ENCODE measurements at places on chromosomes 4 and X.

- DNase-seq = no peak
These were observed 95.1 kb upstream of the LIMCH1 start for GRCh38 chr4:41442810-41443209.

GRCh38 chr4:163666332-163666873, 171.9 kb downstream of the TMA16 start:
- no peak for DNase-seq

GRCh38 chrX:106933538-106933961, 13.3 kb downstream of the CLDN2 start:
- no peak for DNase-seq

DNA sequence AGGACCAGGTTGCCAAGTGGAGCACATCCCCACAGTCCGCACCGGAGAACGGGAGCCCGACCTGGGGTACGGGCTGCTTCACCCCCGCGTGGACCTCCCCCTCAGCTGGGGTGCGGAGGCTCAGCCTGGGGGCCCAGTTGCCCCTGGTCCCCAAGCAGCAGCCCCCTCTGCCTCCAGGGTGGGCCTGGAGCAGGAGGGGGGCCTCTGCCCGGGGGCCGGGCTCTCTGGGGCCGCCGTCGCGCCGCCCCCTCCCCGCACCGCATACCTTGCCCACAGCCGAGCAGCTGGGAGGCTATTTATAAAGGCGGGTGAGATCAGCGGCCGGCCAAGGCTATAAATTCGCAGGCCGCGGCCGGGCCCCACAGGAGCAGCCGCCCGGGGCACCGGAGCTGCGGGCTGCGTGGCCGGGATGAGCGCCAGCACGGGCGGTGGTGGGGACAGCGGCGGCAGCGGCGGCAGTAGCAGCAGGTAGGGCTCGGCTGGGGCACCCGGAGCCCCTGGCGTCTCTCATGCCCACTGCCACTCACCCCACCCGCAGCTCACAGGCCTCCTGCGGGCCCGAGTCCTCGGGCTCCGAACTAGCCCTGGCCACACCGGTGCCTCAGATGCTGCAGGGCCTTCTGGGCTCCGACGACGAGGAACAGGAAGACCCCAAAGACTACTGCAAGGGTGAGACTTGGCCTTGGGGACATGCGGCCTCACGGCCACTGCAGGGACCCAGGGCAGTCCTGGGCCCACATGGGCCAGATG, at the start of gene SRPK3:
Gene SRPK3, plus strand, starts transcription at position 364 of the 750 bp plus-strand sequence. Its CDS starts 46 bp downstream, at position 410.
- DNase-seq = no peak

DNA sequence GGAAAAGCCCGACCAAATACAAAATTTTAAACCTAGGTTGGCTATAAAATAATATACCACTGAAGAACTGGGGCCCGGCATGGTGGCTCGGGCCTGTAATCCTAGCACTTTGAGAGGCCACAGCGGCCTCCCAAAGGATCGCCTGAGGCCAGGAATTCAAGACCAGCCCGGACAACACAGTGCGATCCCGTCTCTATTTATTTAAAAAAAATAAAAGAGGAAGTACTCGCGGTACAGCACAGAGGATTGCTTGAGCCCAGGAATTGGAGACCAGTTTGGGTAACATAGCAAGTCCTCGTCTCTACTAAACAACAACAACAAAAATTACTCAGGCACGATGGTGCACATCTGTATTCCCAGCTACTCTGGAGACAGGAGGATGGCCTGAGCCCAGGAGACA, 44.8 kb upstream of the CDKN2AIP start:
- DNase-seq = no peak

DNA sequence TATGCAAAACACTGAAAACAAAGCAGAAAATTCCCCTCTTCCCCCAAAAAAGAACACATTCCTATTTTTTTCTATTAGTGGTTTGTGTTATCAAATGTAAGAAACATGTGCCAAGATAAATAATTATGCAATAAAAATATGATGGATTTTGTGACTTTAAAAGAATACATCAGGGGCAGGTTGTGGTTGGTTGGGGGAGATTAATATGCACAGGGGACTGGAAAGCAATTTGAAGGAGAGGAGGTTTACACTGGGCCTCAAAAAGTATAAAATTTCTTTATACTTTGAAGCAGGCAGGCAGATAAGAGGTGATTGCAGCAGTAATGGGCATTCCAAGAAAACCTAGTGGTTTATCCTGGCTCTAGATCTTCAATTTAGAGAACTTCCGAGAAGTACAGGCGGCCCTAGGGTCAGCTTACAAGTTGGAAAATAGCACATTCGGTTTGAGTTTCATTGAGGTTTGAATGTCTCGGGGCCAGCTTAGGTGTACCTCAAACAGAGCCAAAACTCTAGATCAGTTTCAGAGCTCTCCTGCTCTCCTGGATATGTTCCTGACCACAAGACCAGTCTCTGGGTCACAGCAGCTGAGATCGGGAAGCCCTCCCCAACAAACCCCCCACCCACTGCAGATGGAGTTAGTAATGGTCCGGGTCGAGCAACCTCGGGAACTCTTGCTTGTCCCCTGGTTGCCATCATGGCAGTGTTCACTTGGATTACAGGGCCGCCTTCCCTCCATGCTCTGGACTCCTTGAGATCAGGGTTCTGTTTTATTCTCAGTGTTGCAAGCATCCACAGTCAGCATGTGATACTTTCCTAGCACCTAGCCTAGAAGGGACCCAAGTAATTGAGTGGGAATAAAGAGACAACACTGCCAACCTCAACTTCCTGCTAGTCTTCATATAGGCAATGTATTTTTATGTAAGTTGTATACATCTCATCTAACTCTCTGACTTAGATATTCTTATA, 112.1 kb upstream of the DDIT4L start:
- DNase-seq = no peak

DNA sequence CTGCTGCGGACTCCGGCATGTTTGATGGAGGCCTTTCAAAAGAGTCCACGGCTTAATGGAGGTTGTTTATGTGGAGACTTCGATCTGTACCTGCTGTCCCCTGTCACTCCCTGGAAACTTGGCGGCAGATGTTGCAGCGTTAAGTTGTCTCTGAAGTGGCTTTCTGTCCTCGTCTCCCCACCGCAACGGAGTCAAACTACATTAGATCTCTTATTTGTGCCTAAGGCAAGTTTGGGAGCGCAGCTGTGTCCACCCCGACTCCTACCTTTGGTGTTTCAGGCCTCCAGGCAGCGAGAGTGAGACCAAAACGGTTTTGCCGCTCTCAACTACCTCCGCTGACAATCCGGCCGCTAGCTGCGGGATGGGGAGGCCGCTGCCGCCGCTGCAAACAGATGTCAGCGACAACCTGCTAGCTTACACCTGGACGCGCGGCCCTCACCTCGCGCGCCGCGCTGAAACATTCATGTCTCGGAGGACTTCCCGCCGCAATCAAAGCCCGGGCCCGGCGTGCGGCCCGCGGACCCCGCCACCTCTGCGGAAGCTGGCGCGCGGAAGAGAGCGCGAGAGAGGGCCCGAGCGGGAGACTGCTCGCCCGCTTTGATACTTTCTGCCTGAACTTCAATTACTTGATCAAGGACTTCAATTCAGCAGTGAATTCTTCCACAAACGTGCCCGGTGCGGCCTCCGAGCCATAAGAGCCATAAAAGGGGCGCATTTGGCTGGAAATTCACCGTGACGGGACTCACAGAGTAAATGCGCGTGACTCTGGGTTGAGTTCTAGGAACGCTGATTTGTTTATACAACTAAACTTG, 108.4 kb downstream of the ANTXR2 start:
- DNase-seq = no peak

DNA sequence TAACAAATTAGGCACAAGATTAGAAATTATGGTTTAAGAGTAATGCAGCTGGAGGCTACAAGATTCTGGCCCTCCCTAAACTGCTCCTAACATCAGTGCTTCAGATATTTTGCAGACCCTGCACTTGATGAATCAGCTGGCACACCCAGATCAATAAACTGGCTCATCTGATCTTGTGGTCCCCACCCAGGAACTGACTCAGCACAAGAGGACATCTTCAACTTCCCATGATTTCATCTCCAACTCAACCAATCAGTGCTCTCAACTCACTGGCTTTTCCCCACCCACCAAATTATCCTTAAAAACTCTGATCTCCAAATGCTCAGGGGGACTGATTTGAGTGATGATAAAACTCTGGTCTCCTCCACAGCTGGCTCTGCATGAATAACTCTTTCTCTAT, 21.7 kb upstream of the TMEM33 start:
- no peak for DNase-seq

DNA sequence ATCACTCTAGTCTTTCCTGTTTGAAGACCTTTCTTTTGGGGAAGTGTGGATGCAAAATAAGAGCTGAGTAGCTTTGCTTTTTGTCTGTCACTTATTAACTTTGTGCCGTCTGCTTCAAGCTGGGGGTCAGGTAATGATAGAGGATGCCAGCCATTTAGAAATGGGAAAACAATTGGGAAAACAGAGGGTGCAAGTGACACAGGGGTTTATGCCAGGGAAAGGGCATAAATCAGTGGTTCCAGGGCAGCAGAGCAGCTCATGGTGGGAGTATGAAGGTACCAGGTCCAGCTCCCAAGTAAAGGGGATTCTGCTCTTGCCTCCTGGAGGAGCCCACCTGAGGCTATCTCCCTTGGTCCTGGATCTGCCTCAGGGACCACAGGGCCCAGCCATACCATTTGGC, 91.9 kb upstream of the GPR50 start:
- DNase-seq = no peak

- no peak for DNase-seq
These were observed 2137.8 kb upstream of the TENM3 start for GRCh38 chr4:180105362-180105761.

GRCh38 chr4:6423575-6423974, 48.8 kb downstream of the PPP2R2C start:
- no peak for DNase-seq

DNA sequence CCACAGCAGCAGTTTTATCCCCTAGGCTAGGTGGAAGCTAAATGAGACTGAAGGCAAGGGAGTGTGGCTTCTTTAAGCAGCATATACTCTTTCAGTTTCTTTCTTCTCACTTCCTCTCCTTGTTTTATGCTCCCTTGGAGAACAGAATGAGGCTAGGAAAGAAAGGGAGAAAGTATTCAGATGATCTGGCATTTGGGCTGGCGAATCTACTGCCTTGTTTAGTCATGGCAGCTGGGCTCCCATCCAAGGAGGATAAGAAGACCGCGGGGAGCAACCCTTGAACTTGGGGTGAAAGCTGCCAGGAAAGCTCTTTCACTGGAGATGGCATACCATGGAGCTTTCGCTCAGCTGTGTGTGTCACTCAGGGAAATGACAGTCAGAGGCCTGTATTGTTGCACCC, 72.1 kb downstream of the ARHGEF38 start:
- DNase-seq = no peak

- no peak for DNase-seq
These were observed 149.0 kb downstream of the CXXC4 start for GRCh38 chr4:104345598-104346242.

GRCh38 chr4:142285222-142285583, 560.9 kb downstream of the INPP4B start:
- no peak for DNase-seq

DNA sequence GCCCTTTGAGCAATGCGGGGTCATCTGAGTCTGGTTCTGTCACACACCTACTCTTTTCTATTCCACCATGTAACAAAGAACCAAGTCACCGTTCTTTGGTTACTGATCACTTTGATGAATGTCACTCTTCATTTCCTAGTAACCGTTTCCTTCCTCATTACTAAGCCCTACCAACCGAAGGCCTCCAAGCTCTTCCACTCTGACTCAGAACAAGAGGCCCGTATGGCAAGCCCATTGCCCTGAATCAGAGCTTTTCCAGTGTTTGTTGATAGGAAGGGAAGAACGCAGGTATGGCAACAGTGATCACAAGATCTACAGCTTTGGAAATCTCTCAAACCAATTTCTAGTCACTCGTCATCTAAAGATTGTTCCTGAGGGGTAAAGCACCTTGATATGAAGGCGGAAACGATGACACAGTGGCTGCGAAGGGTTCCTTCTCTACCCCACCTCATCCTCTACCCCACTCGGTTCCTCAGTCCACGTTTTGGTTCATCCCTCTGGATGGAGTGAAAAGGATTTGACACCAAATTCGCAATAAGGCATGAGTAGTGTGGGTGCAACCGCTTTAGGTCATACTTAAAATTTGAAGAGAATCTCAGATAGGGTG, 28.0 kb upstream of the CD40LG start:
- DNase-seq = peak; percentile 77

GRCh38 chr4:167233685-167234315, 494 bp downstream of the SPOCK3 start:
- DNase-seq = no peak

DNA sequence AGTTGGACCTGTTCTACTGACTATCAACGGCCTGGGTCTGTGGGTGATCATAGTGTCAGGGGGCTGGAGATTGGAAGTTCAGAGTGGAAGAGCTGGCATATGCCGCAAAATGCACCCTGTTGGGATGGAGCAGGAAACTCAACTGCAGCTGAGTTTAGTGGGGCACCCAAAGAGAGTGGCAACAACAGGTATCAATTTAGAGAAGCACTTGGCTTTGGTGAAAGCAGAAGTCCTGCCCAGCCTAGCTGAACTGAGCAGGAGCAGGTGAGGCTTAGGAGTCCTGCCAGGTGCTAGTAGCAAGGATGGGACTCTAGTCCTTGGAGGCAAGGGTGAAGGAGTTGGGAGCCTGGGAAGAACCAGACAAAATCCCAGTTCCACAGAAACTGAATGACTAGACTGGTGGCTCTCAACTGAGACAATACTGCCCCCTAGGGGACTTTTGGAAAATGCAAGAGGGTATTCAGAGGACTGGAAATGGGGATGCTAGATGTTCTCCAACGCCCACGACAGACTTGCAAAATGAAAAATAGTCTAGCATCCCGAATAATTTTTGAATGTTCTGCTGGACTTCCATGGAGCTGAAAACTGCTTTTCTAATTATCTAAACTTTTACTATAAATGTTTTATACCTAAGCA, 49.4 kb downstream of the RTL9 start:
- DNase-seq = peak; percentile 31

GRCh38 chrX:34764852-34765361, 107.8 kb upstream of the TMEM47 start:
- DNase-seq = no peak

DNA sequence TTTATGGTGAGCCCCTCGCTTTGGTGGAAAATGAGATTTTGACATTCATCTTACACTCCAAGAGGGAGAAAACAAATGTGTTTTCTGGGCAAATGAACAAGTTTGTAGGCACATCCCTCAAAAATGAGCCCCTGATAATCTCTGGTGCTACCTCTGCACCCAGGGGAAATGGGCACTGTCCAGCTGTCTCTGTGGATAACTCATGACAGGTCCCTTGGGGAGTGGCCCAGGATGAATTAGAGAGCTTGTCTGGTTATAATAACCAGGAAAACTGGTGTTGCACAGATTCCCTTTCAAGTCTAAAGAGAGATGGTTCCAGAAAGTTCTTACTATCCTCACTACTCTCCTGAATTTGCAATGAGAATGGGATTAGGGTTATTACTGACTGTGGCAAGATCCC, 7.5 kb downstream of the RASL11B start:
- DNase-seq = no peak

- no peak for DNase-seq
These were observed 290.5 kb downstream of the BMPR1B start for GRCh38 chr4:95048296-95048695.

DNA sequence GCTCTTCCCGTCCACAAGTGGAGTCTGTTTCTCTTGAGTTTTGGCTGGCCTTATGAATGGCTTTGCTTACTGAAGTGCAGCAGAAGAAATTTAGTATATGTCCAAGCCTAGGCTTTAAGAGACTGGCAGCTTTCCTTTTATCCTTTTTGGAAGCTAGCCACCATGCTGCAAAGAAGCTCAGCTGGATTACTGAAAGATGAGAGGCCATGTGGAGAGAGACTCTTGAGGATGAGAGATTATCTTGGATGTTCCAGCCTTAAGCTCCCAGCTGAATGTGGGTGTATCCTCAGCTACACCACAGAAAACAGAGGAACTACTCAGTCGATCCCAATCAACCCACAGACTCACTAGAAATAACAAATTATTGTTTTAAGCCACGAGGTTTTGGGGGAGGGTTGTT, 12.5 kb downstream of the CCNG2 start:
- no peak for DNase-seq
